ENCODE measurements at places on chromosomes 4 and X. TPM values are rescaled to one million over a fixed set of nuclear protein-coding genes. Genes with fewer than 3 reads are reported as not detected.

Gene TMEM31
- total RNA-seq = not detected

- H3K27ac ChIP-seq = no peak overlapping the region
- no peak for DNase-seq
- no peak overlapping the region for H3K4me3 ChIP-seq
- no peaks in the 10 kb centered on the region for H3K36me3 ChIP-seq
Observed at GRCh38 chrX:15723887-15724517, 14.1 kb upstream of the CA5B start.

DNA sequence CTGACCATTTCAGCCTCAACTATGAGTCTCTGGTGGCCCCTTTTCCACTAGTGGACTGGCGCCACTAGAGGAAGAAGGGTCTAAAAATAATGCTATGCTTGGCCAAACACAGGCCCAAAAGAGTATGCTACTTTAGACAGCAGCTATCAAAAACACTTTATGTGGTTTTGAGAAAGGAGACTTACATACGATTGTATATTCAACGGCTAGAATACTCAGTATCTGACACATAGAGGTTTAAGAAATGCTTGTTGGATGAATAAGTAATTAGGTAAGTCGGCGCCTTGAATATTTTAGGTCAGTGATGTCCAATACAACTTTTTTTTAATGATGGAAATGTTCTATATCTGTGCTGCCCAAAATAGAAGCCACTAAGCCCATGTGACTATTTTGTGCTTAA is 25.7 kb upstream of the TMPRSS11A start:
- no peak for DNase-seq
- no peaks in the 10 kb centered on the region for H3K27me3 ChIP-seq
- peaks cover 3% of the 10 kb centered on the region for H3K4me1 ChIP-seq
- H3K36me3 ChIP-seq = no peaks in the 10 kb centered on the region
- no peak overlapping the region for H3K27ac ChIP-seq

DNA sequence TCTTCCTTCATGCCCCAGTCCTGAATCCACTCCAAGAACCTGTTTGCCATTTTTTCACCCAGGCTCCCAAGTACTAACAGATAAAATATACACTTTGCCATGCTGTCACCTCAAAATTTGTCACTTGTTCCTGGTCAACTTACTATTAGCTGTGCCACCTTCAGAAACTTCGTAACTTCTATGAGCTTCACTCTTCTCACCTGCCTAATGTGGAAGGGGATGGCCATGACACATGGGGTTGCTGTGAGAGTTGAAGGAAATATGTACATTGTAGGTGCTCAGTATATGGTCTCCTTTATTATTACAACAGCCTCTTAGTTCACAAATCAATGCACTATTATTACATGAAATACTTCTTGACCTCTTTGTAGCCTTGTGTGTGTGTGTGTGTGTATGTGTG is 10.4 kb downstream of the TMSB4X start:
- H3K27ac ChIP-seq = no peak overlapping the region
- peaks cover 14% of the 10 kb centered on the region for H3K4me1 ChIP-seq
- no peaks in the 10 kb centered on the region for H3K36me3 ChIP-seq
- no peak overlapping the region for H3K4me3 ChIP-seq
- H3K27me3 ChIP-seq = no peaks in the 10 kb centered on the region
- no peak for DNase-seq

- no peak overlapping the region for H3K4me3 ChIP-seq
- H3K36me3 ChIP-seq = no peaks in the 10 kb centered on the region
- no peaks in the 10 kb centered on the region for H3K4me1 ChIP-seq
- DNase-seq = no peak
- H3K27ac ChIP-seq = no peak overlapping the region
- no peaks in the 10 kb centered on the region for H3K27me3 ChIP-seq
Observed at GRCh38 chr4:128311659-128312403, 24.2 kb upstream of the PGRMC2 start.

GRCh38 chr4:63393544-63393943 is 1015.7 kb downstream of the TECRL start:
- no peaks in the 10 kb centered on the region for H3K27me3 ChIP-seq

GRCh38 chrX:137792214-137792613 is 226.3 kb downstream of the ZIC3 start:
- H3K4me1 ChIP-seq = no peaks in the 10 kb centered on the region
- H3K4me3 ChIP-seq = no peak overlapping the region
- DNase-seq = no peak
- no peaks in the 10 kb centered on the region for H3K27me3 ChIP-seq
- no peaks in the 10 kb centered on the region for H3K36me3 ChIP-seq
- no peak overlapping the region for H3K27ac ChIP-seq

- no peak overlapping the region for H3K27ac ChIP-seq
- peaks cover 9% of the 10 kb centered on the region for H3K4me1 ChIP-seq
- no peaks in the 10 kb centered on the region for H3K36me3 ChIP-seq
- no peak for DNase-seq
Observed at GRCh38 chr4:151359576-151359975, 34.2 kb upstream of the SH3D19 start.

- no peak overlapping the region for H3K27ac ChIP-seq
- no peaks in the 10 kb centered on the region for H3K36me3 ChIP-seq
- peak overlapping the region; percentile 82 for H3K4me3 ChIP-seq
- peak; percentile 61 for DNase-seq
- no peaks in the 10 kb centered on the region for H3K4me1 ChIP-seq
Observed at GRCh38 chr4:88159229-88159725, 838 bp upstream of the ABCG2 start.
